ENCODE measurements at places on chromosomes 4 and X. TPM values are rescaled to one million over a fixed set of nuclear protein-coding genes. Genes with fewer than 3 reads are reported as not detected.

- DNase-seq = no peak
Observed at GRCh38 chr4:175562542-175562941, 249.5 kb downstream of the GPM6A start.

DNA sequence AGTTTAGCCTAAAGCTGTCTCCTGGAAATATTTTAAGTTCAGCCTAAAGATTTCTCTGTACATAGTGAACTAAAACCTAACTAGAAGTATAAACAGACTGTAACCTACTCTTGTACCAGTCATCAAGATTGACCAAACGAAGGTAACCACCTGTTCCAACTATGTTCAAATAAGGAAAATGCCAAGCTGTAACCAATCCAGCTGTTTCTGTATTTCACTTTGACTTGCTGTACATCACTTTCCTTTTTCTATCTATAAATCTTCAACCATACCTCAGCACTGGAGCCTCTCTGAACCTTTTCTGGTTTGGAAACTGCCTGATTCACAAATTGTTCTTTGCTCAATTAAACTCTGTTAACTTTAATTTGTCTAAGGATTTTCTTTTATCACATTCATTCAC is 3.1 kb upstream of the CYSLTR1 start:
- no peak for DNase-seq

DNA sequence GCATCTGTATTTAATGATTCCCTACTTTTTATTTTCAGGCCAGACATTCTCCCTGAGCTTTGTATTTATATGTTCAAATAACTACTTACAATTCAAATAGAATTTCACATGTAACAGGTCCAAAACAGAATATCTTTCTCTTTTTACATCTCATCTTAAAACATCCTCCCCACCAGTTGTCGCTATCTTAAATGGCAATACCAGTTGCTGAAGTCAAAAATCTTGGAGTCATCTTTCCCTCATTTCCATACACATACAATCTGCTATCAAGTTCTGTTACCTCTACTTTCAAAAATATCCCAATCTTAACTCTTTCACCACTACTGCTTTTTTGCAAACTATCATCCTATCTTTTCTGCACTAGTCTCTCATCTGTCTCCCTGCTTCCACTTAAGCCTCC is 330.5 kb downstream of the STPG2 start:
- no peak for DNase-seq

GRCh38 chrX:70134116-70134477 is 850 bp downstream of the IGBP1 start:
- DNase-seq = peak; percentile 60

- no peak for DNase-seq
Observed at GRCh38 chr4:66923081-66923865, 622.0 kb downstream of the CENPC start.

Gene ZNF157
- under 0.01 TPM for total RNA-seq

Gene FGA
- not detected for total RNA-seq

Gene GAGE12F
- not detected for total RNA-seq

Data from fibroblast of villous mesenchyme (primary cell).